ENCODE measurements at places on chromosomes 7 and 10.

DNA sequence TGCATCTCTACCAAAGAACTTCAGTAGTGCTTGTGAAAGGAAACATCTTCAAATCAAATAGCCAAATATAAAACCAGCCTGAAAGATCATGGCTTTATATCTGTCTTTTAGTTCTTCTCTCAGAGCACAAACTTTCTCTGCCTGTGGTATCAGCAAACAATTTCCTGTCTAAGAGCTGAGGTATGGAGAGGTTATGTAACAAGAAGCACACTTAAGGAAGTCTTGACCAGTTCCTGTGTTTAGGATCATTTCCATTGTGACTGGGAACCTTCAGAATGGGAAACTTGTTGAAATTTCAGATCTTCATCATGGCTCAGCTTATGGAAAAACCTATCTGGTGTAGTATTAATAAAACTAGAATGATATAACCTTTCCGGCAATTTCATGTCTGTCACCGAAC is 148.8 kb downstream of the MBL2 start:
- no peak for DNase-seq

GRCh38 chr7:90586091-90586490 is 10.0 kb upstream of the CDK14 start:
- DNase-seq: no peak

- DNase-seq: no peak
These were observed 17.8 kb downstream of the SDK1 start for GRCh38 chr7:3318874-3319273.

DNA sequence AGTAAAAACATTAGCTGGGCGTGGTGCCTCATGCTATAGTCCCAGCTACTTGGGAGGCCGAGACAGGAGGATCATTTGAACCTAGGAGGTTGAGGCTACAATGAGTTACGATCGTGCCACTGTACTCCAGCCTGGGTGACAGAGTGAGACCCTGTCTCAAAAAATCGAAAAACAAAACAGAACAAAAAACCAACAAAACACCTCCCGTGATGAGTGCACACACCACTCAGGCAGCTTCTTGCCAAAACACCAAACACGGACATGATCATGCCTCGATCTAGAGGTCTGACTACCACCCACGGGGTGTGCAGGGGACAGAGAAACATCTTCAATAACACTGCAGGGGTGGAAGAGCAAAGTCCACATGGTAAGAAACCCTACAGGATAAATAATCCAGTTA is 44.4 kb downstream of the AMZ1 start:
- no peak for DNase-seq

- peak; percentile 26 for DNase-seq
These were observed 70.5 kb upstream of the ABI1 start for GRCh38 chr10:26931223-26931622.

DNA sequence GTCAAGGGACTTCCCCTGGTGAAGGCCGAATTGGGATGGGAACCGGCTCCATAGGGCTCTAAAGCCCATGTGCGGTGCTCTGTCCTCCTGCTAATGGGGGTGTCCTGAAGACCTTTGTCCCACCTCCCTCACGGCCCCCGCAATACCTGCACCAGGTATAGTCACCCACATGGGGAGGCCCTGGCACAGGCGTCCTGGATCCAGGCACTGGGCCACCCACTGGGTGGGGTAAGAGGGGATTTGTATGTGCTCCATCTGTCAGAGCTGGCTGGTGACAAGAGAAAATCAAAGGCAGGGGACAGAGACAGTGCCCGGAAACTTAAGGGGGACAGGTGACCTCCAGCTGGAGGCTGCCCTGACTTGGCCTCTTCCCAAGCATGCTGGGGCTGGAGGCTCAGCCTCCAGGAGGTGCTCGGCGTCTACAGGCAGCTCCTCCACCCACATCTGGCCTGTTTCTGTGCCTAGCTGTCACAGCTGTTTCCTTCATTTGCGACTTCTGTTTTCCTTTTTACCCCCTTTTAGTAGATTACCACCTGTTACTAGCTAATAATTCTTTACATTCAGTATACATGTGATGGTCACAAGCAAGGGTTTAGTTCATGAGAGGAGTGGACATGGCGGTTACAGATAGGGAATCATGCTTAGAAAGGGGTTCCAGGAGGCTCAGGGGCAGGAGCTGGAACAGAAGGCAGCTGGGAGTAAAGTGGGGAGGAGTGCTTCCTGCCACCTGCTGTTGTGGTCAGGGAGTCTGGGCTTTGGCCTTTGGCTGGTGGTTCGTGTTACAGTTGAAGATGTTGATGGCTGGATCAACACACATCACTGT is 2.3 kb upstream of the CUZD1 start:
- no peak for DNase-seq

GRCh38 chr10:57716884-57717283 is 550.8 kb downstream of the IPMK start:
- DNase-seq: peak; percentile 22

GRCh38 chr10:108673741-108674140 is 1249.6 kb downstream of the XPNPEP1 start:
- no peak for DNase-seq

DNA sequence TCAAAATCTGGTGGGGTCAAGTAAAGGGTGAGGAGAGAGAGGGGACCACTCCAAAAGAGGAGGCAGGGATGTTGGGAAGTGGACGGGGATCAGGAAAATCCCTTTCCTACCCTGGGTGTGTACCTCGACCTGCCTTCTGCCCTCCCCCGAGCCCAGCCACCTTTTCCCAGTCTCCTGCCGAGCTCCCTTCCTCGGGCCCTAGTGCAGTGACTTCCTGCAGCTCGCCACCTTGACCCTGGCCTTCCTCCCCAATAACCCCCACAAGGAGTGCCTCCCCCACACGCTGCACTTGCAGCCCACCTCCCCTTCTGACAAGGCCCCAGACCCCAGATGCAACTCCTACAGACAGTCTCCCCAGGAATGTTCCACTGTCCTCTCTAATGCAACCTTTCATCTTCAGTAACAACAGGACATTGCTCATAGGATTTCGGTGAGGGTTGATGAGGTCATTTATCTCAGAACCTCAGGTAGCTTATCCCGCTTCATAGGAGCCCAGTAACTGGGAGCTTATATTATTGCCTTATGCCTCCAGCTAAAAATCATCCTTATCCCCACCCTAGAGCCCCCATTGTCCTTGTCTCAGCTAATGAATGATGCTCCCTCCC is 90.1 kb downstream of the MKI67 start:
- DNase-seq: no peak

- DNase-seq: no peak
These were observed 102.3 kb downstream of the EPC1 start for GRCh38 chr10:32244421-32245207.

- DNase-seq: no peak
These were observed 85.2 kb downstream of the SH3PXD2A start for GRCh38 chr10:103770139-103770538.

DNA sequence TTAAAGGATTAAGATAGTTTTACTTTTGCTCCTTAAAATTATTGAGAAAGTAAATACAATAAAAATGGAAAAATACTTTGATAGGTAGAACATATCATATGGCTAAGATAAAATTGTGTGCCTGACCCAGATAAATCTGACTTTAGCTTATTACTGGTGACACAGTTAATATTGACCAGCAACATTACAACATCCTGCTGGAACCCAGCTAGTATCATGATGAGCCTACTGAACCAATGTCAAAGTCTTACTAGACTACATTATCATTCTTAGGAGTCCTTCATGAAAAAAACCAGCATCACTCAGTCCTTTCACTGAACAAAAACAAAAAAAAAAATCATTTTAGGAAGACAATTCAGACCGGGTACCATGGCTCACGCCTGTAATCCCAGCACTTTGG is 164.8 kb upstream of the CDK1 start:
- DNase-seq: no peak

DNA sequence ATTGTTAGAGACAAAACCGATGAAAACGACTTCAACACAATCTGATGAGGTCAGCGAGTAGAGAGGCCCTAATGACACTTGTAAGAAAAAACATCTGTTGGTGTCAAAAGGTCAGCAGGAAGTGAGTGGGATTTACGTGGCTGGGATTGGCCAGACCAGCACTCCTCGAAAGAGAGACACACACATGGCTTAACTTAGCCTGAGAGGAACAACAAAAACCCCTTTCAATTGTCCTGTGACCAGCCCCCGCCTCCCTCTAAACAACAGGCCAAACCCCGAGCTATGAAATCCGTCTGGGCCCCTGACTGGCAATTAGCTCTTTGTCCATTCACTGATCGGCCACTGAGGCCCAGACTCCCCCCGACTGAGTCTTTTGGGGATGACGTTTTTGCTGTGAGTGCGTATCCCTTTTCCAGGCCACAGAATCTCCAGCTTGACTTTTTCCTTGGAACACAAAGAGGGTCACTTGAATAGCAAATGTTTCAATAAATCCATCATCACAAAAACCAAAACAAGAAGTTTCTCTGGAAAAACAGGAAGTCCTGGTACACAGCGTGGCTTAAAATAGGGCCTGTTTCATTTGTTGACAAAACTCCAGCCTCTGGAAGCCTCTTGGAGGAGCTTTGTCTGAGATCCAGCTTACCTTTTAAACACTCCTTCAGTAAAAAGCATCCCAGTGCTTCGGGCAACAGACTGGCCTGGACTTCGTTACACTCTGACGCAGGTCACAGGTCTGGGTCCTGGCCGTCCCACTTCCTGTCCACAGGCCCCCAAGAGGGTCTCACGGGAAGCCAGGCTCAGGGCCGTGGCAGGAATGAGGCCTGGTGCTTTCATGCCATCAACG is 103.0 kb downstream of the CTBP2 start:
- DNase-seq: peak; percentile 86

- no peak for DNase-seq
These were observed 82.7 kb downstream of the RGS10 start for GRCh38 chr10:119459681-119460340.

- peak; percentile 64 for DNase-seq
These were observed 63.5 kb downstream of the FAM53B start for GRCh38 chr10:124680675-124681074.

GRCh38 chr7:85125651-85126131 is 61.2 kb downstream of the SEMA3D start:
- DNase-seq: no peak

DNA sequence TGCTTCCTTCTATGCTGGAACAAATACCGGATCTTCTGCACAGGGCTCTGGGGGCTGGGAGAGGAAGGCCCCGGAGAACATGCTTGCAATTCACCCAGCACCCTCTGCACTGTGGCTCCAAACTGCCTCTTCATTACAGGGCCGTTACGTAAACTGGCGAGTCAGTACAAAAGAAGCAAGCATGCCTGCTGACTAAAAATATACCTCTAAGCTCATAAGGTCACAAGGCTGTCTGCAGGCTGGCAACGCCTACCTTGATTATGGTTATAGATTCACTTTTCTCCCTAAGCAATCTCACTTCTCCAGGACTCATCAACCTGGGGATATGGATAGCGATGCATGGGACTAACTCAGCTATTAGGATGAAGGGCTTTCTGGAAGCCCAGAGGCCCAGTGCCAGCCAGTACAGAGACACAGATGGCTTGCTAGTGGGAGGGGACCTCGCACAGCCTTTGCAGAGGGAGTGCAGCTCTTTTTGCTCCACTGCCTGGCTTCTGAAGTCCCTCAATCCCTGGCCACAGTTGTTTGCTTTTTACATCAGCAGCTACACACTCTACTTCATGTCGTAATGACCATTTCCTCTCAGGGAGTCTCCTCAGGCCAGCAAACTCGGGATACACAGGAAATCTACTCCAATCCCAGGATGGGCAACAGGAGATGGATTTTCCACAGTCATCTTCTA is 96.1 kb downstream of the SH3PXD2A start:
- DNase-seq: peak; percentile 58

GRCh38 chr10:99872367-99873162 is 90.1 kb downstream of the ABCC2 start:
- DNase-seq: no peak

DNA sequence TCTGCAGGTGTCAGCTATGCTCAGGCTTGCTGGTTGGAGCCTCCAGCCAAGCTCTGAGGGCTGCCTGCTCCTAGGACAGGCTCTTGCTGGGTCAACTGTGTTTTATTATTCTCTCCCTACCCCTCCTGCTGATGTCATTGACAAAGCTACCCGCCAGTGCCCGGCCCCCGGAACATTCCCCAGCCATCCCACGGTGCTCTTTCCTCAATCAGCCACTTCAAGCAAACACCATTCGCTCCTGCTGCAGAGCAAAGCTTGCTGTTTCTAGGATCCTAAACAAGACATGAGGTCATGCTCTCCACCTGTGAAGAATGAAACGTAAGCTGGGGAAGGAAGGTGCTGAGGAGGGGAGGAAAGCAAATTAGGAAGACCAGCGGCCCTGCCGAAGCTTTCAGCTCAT is 2.1 kb upstream of the C10orf71 start:
- no peak for DNase-seq
